Activated CD8-positive, alpha-beta memory T cell treated with anti-CD3 and anti-CD28 coated beads, Interleukin-2, amount 50 U/mL, for 4 hours (primary cell): ENCODE measurements at places on chromosomes 2 and 18.

DNA sequence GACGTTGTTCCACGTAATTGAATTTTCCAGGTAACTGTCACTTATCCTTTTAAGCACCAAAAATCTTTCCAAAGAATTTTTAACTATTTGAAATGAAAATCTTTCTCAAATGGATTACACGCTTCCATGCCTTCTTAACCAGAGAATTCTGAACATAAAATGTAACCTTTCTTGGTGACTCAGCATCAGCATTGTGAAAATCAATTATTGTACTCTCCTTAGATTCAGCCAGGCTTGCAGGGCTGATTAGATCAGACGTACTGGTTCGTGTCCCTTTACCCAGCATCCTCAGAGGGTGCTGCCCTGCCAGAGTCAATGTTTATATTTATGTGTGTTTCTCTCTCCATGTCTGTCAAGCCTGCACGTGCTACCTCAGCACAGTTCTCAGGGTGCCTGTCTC is 623.9 kb downstream of the CNTNAP5 start:
- no peak for DNase-seq

- DNase-seq = no peak
Observed at GRCh38 chr2:112836163-112836560, 417 bp downstream of the IL1B start.

- no peak for DNase-seq
Observed at GRCh38 chr2:113240150-113240914, 38.4 kb downstream of the PAX8 start.

DNA sequence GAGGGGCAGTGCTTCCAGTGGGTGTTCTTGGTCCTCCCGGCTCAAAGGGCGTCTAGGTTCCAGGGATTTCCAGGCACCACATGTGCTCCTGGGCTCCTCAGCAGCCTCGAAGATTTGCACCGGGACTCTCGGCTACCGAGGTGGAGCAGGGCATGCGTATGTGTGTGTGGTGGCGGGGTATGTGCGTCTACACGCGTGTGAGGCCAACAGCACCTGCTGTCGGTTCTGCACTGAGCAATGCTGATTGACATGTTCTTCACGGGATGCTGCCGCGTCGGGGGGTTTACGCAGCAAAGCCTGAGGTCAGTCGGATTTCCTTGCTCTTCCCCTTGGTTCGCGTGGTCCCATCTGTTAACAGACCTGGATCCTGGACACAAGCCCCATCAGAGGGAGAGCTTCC is 119.8 kb downstream of the NDUFA10 start:
- no peak for DNase-seq

DNA sequence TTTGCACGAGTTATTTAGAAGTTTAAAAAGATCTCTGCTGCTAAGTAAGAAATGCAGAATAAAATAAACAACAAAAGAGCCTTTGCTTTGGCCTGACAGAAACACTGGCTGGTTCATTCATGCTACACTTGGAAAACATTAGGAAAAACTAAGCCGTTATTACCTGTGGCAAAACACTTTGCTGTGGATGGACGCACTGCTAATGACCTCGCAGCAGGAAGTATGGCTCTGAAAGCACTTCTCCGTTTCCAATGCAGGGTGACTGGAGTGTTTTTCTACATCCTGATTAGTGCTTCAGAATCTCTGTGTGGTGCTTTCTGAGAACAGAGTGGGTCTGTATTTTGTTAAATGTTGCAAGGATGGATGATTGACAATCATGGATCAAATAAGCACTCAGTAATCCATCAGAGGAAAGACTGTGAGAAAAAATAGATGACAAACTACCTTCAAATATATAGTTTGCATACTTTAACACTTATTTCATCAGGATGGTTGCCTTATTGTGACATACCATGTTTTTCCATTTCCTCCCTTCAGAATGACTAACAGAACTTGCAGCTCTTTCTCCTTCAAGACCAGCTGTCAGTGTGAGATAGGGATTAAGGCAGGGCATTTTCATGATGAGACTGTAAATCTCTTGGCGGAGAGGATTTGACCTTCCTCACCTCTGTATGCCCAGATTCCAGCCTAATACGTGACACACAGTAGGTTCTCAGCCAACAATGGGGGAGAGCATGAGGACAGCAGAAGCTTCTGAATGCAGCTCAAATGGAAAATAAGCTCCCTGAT is 38.0 kb downstream of the LINC00305 start:
- DNase-seq = no peak

DNA sequence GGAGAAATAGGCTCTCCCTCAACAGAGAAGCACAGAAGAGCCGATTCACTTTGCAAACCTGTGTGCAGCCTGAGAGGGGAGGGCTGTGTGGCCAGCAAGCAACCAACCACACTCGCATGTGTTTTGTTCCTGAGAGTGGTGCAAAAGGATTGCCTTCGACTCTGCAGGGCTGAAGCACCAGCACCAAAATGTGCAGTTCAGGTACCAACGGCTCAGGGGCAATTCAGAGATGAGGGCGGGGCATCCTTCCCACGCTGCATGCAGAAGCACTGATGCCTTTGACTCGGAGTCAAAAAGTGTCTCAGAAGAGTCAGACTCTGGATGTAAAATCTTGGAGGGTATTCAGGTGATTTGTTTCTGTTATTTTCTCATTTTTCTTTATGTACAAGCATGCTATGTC is 55.5 kb downstream of the DCDC2C start:
- DNase-seq = no peak

- DNase-seq = no peak
Observed at GRCh38 chr18:13235981-13236380, 17.4 kb downstream of the LDLRAD4 start.

DNA sequence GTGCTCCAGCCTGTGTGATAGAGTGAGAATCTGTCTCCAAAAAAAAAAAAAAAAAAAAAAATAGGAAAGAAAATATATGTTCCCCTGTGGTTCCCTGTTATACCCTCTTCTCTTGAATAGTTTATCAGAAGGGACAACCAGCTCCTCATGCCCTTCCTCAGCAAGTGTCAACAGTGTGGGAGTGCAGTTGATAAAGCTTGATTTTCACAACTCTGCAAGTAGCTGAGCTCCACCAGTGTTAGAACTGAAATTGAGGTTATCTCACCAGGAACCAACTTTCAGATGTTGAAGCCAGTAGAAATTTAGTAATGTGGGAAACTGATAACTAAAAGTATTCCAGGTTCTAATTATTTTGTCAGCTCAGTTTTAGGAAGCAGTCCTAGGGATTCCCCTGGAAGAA is 25.1 kb downstream of the NEDD4L start:
- no peak for DNase-seq

DNA sequence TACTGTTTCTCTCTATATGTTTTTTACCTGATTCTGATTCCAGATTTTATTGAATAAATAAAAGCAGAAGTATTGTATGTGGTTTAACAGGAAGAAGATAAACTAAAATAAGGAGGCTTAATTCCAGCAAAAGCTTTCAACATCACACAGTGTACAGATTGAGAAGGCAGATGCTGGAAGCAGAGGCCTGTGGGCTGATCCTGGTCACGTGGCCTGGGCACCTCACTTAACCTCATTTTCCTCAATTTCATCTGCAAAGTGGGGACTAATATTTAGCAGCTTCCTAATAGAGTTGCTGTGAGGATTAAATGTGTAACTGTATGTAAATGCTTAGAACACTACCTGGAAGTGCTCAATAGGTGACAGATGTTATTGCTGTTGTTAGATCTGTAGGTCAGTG is 58.0 kb downstream of the CDCA7 start:
- DNase-seq = no peak

DNA sequence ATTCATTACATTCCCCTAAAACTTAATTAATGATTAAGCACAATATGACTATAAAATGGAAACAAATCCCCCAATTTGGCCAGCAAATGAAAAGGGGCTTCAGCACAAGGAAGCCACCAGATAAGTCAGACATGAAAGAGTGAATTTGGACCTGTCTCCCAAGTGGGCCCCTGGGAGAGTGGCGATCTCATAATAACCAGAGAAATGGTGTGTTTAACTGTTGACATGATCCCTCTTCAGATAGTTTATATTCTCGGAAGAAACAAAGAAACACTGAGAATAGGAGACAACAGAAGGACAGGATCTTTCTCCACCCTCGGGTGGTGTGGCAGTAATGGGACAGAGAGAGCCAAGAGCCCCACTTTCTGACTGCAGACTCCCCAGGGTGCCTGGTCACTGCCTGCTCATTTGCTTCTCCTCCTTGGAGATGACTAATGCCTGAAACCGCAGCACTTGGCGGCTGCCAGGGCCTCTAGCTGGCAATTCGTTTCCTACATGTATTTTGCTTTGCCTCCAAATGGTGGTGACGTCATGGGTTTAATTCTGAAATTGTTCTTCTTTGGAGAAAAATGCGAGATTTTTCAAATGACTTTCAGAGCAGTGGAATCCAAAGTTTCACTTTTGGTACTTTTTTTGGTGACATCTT is 46.4 kb upstream of the SPP2 start:
- DNase-seq = no peak

GRCh38 chr2:170218931-170219330 is 41.0 kb downstream of the MYO3B start:
- no peak for DNase-seq

- DNase-seq = no peak
Observed at GRCh38 chr18:25946540-25946939, 143.9 kb downstream of the SS18 start.

- no peak for DNase-seq
Observed at GRCh38 chr2:240436683-240437550, 1.5 kb downstream of the GPC1 start.

DNA sequence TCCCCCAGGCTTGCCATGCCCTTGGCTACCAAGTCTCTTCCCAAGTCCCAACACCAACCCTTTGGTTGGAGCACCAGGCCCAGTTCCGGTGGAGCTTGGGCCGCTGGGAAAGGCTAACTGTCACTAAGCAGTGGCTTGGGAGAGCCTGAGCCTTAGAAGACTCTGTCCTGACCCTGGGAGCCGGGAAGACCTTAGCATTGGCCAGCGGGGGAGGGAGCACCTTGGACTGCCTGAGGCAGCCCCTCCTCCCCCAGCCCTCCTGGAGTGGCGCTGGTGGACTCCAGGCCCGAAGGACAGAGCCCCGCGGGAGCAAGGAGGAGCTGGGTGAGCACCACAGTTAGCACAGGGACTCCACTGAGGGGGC is 62.5 kb upstream of the POMC start:
- DNase-seq = no peak

- no peak for DNase-seq
Observed at GRCh38 chr2:18432999-18433398, 127.5 kb downstream of the RDH14 start.

DNA sequence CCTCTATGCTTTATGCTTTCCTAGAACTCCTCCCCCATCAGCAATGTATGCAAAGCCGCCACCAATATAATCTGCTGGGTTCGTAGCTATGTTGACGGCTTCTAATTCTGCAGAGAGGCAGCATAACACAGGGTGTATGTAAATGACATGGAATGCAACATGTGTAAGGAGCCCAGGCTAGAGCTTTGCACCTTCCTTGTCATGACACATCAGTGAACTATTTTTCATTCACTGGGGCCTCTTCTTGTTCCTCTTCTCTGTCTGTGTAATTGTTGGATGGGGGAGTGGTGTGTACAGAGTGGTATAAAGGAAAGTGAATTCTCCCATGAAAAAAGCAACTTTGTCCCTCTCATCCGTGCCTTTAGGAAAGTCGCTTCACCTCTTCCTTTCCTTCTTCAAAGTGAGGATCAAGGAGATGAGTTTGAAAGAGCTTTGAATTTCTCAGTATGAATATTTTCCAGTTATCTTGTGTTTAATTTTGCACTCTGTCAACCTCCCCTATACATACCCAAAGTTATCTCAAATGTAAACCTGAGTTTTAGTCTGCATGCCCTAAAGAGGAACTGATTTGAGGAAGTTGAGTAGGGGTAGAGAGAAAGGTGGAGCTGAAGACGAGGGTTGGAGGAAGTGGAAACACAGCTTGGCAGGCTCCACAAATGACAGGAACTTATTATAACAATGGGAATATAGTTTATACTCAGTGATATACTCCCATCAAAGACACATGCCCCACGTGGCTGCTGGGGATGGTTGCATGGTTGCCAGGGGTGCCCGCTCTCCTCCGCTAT is 74.9 kb upstream of the ARL4C start:
- no peak for DNase-seq

GRCh38 chr2:86238354-86238753 is 39.1 kb downstream of the MRPL35 start:
- DNase-seq = peak; percentile 39

- no peak for DNase-seq
Observed at GRCh38 chr2:173214213-173214612, 138.6 kb downstream of the MAP3K20 start.

- no peak for DNase-seq
Observed at GRCh38 chr2:25293958-25294562, 47.7 kb downstream of the DNMT3A start.

GRCh38 chr2:37224063-37224462 is 7.3 kb downstream of the CEBPZ start:
- DNase-seq = no peak

GRCh38 chr2:79936715-79937114 is 367.8 kb downstream of the LRRTM1 start:
- no peak for DNase-seq

DNA sequence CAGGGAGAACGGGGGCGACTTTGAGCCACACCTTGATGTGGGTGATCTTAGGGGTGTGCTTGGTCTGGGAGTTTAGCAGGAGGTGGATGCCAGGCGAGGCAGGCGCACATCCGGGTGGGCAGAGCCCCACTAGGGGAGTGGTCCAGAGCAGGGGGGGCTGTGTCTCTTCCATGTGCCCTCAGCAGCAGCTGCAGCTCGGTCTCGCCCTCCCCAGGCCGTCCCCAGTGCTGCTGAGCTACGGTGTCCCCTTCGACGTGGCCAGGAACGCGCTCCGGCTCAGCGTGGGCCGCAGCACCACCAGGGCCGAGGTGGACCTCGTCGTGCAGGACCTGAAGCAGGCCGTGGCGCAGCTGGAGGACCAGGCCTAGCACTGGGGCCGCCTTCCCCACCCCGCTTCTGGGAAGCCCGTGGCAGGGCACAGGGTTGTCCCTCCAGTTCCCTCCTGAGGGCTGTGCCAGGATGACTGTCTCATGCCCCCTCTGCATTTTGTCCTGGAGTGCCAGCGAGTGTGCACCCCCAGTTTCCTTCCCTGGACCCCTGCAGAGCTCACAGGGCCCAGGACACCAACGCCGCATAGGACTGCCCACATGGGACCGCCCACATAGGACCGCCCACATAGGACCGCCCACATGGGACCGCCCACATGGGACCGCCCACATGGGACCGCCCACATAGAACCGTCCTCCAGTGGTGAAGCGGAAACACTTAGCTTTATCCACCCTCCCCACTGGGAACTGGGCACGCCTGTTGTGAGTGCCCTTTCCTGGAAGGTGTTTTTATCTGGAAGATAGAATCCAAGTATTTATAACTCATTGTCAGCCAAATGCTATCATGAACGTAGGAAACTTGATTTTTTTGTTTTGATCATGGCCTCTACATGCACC is 1.9 kb upstream of the ESPNL start:
- DNase-seq = peak; percentile 15
